ENCODE measurements at places on chromosomes 3 and 15.

GRCh38 chr3:155327430-155327829 lies 33.9 kb upstream of the STRIT1 start:
- DNase-seq = no peak

DNA sequence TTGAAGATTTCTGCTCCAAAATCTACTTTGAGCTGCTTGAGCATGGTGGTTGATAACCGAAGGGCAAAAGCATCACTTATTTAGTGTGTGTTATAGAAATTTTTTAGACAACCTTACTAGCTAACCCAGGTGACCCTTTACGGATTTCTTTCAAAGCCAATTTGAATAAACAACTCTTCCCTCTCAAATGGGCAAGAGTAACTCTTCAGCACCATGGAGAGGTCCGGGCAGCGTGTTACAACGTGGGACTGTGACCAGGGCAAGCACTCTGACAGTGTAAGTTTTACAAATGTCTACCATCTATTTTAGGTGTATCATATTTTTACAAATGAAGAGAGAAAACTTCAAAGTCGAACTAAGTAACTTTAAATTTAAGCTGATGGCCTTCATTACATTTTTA lies 471.8 kb downstream of the MFSD1 start:
- DNase-seq = no peak

- DNase-seq = no peak
These were observed 12.0 kb upstream of the DAPK2 start for GRCh38 chr15:64058279-64058678.

DNA sequence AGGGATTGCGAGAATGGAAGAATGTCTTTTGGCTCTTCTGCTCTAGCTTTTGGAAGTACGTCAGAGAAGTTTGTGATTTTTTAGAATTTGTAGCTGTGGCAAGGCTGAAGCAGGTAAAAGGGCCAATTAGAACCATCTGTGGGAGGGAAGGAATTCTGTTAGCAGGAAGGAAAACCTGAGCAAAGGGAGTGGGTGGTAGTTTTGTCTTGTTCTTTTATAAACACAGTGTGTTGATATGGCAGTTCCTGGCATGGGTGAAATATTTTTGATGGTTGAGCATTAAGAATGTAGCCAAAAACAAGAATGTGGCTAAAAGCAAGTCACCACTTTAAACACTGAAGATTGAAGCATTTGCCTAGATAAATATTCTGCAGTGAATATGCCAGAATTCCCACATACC lies 23.8 kb downstream of the DAG1 start:
- no peak for DNase-seq

- DNase-seq = no peak
These were observed 1.4 kb upstream of the SEC13 start for GRCh38 chr3:10322352-10322710.

GRCh38 chr3:139652561-139652960 lies 25.2 kb downstream of the NMNAT3 start:
- no peak for DNase-seq

DNA sequence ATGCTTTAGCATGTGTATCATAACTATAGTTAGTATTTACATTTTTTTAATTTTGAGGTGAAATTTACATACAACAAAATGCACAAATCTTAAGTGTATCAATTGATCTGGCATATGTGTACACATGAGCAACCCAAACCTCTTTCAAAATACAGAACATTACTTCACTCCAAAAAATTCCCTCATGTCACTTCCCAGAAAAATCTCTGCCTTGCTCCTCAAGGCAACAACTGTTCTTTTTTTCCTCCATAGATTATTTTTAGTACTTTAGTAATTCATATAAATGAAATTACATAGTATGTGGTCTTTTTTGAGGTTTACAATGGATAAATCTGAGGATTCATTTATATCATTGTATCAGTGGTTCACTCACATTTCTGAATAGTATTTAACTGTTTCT lies 84.9 kb downstream of the TRIM42 start:
- DNase-seq = no peak

DNA sequence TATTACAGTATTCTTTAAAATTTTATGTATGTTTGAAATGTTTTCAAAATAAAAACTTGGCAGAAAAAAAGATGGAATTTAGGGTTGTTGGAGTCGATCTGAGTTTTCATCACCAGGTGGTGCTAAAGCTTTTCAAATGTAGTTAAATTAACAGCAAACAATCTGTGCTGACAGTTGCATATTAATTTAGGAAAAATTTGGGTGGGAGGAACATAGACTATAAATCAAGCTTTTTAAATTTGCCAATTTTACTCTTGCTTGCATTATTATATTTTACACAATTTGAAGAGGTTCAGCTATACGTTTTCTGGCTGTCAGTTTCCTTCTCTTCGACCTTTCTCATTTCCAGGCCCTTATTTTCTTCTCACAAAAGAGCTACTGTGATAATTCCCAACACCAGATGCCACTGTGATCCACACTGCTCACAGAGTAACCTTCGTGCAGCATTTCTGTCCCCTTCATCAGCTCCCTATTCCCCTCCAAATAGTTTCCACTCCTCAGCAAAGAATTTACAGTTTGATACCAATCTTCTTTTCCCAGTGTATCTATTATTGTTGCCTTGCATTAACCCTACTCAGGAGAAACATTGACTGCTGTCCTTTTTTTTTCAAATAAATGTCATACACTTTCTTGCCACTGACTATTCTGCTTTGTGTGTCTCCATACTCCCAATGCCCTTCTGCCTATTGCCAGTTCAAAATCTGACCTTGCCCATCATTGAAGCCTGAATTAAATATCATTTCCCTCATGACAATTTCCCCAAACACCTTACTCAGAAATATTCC lies 53.4 kb upstream of the EIF5A2 start:
- no peak for DNase-seq

DNA sequence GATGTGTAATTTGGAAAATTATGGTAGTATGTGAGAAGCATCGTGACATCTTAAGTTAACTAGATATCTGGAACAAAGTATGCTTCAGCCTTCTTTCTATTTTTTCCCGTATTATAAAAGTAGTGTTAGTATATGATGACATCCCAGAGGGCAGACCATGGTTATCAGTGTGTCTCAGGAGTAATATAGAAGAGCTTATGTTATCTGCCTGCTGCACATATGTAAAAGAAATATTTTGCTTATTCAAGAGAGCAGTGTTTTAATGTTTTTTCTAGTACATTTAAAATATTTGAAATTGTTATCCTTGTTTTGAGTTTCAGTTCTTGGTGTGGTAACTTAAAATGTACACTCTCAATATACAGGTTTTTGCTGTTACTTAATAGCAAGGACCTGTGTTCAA lies 24.1 kb downstream of the PLCL2 start:
- no peak for DNase-seq

GRCh38 chr15:34520566-34520965 lies 62.9 kb downstream of the GOLGA8B start:
- DNase-seq = no peak

- no peak for DNase-seq
These were observed 52.4 kb upstream of the GOLGA8J start for GRCh38 chr15:30030345-30030744.

DNA sequence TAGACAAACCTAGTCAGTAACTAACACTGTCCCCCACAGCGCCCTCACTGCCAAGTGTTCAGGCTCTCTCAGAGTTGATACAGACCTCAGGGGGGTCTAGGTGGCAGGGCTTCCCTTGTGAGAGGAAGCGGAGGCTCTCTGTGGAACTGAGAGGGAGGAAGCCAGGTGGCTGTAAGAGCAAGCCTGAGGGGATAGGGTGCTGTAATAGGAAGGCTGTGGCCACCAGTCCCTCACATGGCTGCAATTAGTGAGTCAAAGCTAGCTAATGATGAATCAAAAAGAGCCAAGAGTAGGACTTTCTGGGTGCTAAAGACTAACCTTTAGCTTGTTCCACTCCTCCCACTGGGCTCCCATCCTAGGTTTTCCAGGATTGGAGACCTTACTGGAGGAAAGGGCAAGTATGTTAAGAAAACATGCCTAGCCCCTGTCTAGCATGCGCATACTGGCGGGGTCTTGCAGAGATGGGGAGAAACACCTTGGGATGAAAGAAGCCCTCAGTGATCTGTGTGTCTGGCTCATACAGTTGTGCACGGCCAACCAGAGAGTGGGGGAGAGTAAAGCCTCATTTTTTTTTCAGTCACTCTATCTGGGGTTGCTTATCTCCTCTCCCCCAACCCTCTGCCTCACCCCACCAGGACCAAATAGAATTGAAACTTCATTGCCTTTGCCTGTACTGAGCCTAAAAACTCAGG lies 13.3 kb upstream of the SOX2 start:
- DNase-seq = no peak

- no peak for DNase-seq
These were observed 63.2 kb upstream of the PYDC2 start for GRCh38 chr3:191397771-191398170.

DNA sequence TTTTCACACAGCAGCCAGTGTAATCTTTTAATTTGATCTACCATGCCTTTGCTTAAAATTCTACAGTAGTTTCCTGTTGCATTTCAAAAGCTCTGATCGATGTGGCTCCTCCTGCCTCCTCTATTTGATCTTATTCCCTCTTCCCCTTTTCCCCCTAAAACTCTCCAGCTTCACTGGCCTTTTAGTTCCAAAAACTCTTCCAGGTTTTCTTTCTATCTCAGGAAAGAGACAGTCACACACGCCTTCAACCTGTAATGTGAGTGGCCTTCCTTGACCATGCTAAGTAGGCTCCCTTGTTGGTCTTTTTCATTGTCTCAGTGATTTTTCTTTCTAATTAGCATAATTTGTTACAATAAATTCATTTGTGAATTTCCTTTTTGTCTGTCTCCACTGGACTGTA lies 985 bp downstream of the TEX9 start:
- no peak for DNase-seq

DNA sequence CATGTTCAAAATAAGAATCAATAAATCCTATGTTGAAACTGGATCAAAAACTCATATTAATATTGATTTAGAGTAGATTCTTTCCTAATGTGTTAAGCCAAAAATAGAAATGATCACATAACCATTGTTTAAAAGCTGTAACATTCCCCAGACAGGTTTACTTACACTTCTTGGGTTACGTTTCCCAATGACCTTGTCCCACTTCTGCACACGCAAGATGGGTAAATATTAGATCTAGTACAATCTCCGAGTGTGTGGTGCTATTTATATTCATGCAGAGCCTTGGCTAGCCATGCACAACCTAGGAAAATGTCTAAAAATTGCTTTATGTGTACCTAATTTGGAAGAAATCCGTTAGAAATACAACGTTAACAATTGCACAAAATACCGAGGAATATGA lies 39.6 kb downstream of the ERC2 start:
- no peak for DNase-seq

GRCh38 chr3:122609798-122610559 lies 32.5 kb downstream of the PARP15 start:
- DNase-seq = no peak

DNA sequence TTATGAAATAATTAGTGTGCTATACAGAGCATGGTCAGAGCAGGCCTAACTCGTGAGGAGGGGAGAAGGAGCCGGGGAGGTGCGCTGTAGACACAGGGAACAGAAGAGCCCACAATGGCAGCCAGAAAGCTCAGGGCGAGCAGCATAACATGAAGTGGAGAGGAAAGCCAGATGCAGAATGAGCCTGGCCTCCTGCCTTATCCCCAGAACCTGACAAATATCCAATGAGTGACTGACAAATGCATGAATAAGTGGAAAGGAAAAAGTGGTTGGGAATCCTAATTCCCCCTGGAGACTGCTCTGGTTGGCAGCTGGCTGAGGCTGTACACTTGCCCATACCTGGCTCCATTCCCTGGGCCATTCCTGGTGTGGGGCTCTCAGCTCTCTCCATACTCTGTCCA lies 9.2 kb upstream of the MST1R start:
- DNase-seq = no peak

DNA sequence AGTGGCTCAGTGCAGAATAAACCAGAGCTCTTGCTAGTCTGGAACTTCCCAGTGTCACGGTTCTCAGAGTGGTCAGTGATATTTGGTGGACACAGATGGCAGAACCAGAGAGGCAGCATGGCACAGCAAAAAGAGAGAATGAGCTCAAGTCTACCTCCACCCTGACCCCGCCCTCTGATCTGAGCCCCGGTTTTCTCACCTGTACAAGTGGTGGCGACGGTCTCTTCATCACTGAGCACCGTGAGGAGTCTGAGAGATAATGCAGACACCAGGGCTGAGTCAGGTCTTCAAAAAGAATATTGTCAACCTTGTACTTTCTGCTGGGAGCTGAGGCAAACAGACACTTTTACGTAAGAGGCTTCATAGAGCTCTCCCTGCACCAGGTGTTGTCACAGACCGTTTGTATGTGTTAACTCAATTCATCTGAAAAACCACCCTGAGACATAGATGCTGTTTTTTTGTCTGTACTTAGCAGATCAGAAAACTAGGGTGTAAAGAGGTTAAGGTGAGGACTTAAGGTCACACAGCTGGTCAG lies 13.2 kb downstream of the FGD5 start:
- DNase-seq = no peak

- DNase-seq = no peak
These were observed 117.1 kb downstream of the MECOM start for GRCh38 chr3:169546368-169546767.

- no peak for DNase-seq
These were observed 21.7 kb upstream of the PLXND1 start for GRCh38 chr3:129628169-129628522.

DNA sequence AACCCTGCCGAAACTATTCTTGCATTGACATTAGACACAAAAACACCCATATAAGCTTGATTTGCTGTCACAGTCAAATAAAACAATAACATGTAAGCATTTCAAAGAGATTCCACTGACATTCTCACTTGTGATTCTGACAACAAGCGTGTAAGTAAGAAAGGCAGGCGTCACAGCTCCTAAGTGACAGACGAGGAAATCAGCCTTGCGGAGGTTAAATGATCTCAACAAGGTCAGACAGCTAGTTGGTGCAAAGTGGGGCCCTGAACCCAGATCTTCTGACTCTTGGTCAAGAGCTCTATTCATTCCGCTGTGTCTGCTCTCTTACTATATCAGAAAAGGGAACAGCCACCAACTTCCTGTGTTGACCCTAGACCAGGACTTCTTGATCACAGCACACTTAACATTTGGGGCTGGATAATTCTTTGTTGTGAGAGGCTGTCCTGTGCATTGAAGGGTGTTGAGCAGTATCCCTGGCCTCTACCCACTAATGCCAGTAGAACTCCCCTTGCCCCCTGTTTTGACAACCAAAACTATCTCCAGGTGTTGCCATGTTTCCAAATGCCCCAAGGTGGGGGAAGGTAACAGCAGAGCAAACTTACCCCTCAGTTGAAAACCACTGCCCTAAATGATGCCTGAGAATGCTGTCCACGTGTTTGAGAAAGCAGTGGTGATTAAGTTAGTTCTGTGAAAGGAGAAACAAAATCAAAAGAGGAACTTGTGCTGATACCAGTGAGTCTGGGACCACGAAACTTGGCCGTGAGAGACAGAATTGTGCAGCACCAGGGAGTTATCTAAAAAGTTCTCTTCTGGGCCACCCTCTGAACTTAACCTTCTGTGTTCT lies 86.1 kb downstream of the LIPC start:
- DNase-seq = no peak
